SW 1271 (cell line): ENCODE measurements at places on chromosomes 12 and 14.

DNA sequence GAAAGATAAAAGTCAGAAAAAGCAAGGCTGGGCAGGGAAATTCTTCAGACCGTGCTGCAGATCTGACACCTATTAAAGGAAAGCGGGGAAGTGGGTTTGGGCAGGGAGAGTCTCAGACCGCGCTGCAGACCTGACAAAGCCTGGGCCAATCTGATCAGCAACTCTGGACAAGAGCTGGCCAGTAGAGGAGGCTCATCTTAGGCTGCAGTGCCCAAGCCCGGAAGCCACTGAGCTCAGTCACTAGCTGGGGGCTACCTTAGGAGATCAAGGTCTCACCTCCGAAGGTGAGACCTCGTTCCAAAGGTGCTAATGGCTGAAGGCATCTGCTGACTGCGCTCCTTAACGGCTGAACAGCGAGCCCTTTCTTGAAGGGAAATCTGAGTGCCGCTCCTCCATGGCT lies 60.2 kb downstream of the SINHCAF start:
- DNase-seq, result no peak

GRCh38 chr12:66428261-66428660 lies 126.0 kb downstream of the HELB start:
- DNase-seq, result no peak

DNA sequence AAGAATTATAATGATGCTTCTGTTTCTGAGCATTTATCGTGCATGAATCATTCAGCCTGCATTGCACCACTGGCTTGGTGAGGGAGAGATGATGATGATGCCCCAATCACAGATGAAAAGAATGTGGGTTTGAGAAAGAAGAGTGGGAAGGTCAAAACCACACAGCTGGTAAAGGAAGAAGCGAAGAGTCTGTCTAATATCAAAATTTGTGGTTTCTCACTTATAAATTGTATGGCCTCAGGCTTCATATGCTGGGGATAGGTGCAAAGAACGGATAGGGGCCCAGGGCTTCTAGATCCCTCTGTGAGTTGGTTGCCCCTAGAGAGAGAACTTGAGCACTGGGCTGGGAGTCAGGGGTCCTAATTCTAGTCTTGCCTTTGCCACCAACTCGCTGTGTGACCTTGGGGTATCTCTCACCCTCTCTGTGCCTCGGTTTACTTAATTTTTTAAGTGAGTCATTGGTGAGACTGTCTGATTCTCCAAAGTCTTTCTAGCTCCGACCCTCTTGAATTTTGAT lies 2.2 kb downstream of the OASL start:
- no peak for DNase-seq

DNA sequence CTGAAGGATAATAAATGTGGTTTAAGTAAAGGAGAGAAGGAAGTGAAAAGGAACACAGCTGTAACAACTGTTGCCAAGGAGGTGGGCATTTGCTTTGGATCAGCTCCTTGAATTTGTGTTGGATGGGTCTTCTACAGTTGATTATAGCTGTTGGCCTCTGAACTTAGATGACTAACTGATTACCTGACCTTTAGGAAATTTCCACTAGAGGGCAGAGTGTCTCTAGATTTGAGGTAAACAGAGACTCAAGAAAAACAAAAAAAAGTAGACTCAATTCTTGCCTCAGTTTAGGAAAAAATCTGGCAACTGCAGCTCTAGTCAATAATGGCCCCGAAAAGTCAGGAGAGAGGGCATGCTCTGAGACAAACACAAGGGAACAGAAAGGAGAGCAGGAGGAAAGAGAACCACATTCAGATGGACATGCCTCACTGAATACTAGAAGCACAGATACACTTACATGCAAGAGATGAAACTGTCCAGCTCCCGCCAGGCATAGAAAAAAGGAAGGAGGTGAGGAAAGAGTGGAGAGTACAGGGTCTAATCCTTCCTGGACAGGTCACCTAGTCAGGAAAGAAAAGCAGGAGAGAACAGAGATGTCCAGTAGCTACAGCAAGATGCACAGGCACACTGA lies 20.6 kb downstream of the COX14 start:
- DNase-seq, result no peak

DNA sequence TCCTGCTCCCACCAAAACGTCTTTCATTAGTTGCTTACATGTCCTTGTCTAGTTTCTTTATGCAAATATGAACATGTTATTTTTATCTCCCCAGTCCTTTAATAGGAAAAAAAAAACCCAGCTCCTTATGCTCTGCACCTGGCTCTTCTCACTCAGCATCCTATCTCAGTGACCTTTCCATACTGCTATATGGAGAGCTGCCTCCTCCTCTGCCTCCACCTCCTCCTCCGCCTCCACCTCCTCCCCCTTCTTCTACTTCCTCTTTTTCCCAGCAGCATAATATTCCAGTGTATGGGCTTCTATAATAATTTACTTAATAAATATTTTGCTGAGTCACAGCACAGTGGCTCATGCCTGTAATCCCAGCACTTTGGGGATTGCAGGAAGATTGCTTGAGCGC lies 31.5 kb downstream of the ABCB9 start:
- no peak for DNase-seq

DNA sequence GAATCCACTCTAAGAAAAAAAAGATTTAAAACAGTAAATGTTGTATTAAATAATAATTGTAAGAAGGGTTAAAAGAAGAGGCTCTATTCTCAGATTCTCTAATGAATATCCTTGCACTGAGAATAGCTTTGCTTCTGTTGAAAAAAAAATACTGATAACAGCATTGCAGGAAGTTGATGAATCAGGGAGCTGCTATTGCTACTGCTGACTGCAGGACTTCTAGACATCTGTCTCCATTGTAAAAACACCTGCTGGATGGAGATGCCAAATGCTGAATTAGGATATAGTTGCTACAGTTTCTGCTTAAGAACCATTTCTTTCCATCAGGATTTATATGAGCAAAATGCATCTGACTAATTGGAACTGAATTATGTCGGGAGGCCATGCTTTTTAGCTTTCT lies 50.3 kb upstream of the ANP32D start:
- DNase-seq, result no peak

DNA sequence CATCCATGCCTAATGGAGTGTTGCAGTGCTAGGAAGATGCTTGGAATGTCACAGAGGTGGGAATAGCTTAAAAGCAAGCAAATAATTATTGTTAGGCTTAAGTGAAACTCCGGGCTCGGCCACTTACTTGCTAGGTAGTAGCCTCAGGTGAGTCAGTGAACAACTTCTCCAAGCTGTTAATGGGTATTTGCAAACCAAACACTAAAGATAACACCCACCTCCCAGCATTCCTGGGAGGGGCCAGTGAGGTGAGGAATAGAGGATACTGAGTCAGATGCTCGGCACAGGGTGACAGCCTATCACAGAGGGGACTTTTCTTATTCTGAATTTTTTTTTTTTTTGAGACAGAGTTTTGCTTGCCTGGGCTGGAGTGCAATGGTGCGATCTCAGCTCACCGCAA lies 151.2 kb upstream of the RFLNA start:
- no peak for DNase-seq

DNA sequence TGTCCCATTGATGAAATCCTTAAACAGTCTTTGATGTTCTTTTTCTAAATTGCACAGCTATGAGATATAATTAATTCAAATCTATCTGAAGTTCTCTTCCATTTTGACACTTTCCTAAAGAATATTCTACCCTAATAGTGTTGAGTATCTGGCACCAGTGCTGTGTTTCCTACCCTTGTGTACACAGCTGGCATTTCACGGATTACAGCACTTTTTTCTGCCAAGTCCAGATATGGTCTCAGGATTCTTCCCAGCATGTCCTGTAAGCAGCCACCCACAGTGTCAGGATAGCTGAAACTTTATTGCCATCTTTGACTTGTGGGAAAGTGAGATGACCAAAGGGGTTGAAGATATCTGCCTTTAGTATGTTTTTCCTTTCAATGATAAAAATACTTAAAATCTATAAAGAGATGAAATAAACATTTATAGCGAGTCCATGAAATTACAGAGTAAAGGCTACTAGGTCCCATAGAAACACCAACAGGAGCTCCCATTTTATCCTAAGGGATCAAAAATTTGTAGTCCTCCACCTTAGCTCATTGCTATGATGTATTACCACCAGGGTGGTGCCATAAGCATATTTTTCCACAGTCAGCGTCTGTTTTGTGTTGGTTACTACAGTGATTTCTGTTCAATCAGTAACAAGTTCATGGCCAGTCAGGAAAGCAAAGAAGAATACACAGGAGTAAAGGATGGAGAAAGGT lies 96.7 kb downstream of the TRHDE start:
- no peak for DNase-seq

DNA sequence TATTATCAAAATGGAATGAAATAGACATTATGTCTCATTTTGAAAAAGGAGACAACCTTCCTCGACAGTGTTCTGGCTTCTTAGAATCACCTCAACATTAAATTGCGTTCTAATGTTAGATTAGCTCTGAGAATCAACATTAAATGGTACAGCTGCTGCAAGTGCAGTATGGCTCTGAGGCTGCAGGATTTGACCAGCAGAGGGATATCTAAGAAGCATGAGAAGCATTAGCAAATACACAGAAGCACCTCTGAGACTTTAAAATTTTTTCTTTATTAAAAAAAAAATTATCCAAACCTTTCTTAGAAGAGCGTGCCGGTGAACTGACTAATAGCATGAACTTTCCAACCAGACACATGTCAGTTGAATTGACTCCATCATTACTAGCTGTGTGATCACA lies 253.4 kb upstream of the LRIG3 start:
- no peak for DNase-seq

- DNase-seq, result no peak
Observed at GRCh38 chr12:2285462-2285861, 232.7 kb downstream of the CACNA1C start.

- no peak for DNase-seq
Observed at GRCh38 chr12:57989838-57990237, 48.5 kb downstream of the ATP23 start.

DNA sequence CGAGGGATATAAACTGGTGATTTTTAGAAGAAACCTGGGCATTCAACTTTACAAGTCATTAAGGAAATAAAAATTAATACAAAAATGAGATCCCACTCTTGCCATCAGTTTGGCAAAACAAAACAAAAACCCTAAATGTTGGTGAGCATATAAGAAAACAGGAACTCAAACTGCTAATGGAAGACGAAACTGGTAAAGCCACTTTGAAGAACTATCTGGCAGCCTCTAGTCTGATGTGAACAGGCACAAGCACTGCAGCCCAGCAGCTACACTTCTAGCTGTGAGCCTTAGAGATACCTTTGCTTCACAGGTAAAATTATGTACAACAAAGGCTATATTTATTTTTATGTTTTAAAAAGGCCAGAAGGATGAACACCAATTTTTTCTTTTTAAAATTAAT lies 459.6 kb downstream of the ZFP36L1 start:
- no peak for DNase-seq

GRCh38 chr12:49536526-49537071 lies 2.2 kb upstream of the KCNH3 start:
- DNase-seq, result no peak

GRCh38 chr12:52903855-52904508 lies 894 bp downstream of the KRT8 start:
- no peak for DNase-seq

DNA sequence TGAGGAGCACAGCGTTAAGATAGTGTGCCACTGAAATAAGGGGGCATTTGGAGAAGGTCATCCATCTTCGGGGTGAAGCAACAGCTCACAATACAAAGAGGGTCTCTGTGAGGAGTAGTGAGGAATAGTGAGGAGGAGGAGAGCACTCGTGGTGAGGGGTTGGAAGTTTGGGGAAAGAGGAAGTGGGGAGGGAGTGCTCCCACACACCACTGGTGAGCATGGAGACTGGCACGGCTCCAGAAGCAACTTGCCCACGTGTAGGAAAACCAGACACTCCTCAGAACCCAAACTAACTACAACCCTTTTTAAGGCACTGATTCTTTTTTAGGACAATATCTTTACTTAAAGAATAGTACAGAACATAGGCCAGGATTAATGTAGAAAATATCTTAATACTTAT lies 48.9 kb downstream of the GALNT8 start:
- no peak for DNase-seq

DNA sequence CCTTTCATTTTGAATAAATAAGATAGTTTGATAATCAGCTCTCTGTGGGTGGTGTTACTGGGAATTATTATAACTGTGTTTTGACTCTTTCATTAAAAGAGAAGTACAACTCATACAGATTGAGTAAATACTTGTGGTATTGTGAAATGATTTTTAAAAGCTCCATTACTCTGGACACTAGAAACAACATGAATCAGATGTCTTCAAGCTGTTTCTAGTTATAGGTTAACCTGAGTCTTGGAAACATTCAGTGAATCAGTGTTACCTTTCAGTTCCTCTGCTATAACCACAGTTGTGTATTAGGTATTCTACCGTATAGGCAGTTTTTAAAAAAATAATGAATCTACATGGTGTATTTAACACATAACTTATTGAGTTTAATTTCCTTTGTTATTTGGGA lies 128.4 kb upstream of the SSTR1 start:
- no peak for DNase-seq

DNA sequence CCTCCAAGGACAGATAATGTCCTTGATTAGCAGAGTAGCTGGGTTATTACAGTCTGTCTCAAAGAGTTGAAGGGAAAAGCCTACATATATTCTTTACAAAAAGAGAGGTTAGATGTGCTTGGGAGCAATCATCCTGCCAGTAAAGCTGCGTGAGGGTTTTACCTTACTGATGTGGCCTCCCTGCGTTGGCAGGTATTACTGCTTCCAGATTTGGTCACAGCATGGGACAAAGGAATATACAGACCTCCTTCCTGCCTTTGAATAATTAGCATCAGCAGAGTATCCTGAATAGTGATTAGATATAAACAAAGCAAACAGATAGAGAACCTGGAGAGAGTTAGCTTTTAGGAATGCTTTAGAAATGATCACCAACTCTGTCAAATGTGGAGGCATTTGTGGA lies 69.6 kb downstream of the TMTC2 start:
- no peak for DNase-seq

- DNase-seq, result no peak
Observed at GRCh38 chr14:58430156-58430555, 2.6 kb downstream of the KIAA0586 start.
